ENCODE measurements at places on chromosomes 11 and 22.
A peak's percentile ranks its signal among the peaks of the same experiment; 100 is the strongest.

- ATAC-seq = no peak
Observed at GRCh38 chr11:75913984-75914383, 99.0 kb downstream of the UVRAG start.

DNA sequence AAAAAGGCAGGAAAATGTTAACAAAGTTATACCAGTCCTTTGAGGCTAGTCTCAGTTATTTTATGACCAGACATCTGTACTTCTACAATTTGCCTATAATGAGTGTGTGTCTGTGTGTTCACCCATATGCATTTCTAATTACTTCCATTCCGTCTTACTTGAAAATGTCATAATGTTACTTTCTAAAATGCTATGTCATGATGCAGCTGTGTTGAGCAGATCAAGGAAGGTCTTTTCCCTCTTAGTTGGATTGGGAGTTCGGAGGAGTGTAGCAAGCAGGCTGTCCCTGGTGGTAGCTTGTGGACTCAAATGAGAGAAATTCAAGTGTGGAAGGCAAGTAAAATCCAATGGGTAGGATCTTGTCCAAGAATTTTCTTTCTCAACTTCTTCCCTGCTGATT is 3.0 kb downstream of the SNX19 start:
- ATAC-seq = no peak

DNA sequence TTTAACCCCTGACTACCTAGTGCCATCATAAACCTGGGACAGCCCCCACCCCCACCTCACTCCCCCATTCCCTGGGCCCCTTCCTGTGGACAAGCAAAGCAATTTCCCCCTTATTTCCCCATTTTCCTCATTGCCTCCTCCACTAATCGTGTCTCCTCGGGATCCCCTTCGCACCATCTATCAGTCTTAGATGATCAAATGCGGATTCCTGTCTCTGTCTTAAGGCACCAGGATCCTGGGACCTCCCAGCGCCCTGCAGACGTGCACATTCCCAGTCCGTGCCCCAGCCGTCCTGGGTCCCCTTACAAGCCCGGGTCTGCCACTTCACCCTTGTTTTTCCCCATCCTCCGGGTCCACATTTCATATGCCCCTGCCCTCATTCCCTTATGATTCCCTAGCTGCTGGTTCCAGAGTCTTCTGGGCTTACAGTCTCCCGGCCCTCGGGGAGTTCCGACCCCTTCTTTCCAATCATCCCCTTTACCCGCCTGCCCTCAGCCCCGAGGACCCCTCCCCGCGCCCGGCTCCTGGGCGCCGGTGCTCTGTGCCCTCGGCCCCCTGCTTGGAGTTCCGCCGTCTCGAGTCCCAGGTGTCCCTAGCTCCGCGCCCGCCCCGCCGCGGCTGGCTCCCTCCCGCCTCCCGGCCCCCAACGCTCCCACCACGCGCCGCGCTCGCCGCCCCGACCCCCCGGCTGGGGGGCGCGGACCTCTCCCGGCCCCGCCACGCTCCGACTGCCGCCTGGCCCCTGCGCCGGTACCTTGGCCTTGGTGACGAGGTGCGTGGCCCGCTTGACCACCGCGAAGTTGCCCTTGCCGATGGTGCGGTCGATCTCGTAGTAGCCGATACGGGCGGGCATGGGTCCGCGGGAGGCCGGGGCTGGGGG is 599 bp downstream of the SIK3 start:
- ATAC-seq = peak; percentile 12

GRCh38 chr22:30305519-30305905 is 16.2 kb upstream of the CASTOR1 start:
- ATAC-seq = peak; percentile 46

- ATAC-seq = no peak
Observed at GRCh38 chr11:8232414-8232813, 31.3 kb downstream of the LMO1 start.

DNA sequence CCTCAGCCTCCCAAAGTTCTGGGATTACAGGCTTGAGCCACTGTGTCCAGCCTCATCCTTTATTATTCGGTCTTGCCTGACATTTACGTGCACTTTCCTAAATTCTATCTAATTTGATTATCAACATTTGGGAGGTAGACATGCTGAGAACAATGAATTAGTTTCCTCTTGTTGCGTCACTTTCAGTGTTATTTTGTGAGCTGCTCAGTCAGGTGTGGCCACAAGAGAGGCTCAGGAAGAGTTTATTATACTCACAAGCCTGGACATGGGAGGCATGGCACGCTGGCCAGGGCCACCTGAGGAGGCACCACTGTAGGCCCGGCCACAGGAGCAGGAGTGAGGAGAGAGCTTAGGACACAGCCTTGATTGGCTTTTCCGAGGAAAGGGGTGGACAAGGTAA is 59.7 kb upstream of the RBFOX2 start:
- ATAC-seq = peak; percentile 81

GRCh38 chr11:126570489-126570888 is 215.0 kb downstream of the ST3GAL4 start:
- ATAC-seq = no peak

DNA sequence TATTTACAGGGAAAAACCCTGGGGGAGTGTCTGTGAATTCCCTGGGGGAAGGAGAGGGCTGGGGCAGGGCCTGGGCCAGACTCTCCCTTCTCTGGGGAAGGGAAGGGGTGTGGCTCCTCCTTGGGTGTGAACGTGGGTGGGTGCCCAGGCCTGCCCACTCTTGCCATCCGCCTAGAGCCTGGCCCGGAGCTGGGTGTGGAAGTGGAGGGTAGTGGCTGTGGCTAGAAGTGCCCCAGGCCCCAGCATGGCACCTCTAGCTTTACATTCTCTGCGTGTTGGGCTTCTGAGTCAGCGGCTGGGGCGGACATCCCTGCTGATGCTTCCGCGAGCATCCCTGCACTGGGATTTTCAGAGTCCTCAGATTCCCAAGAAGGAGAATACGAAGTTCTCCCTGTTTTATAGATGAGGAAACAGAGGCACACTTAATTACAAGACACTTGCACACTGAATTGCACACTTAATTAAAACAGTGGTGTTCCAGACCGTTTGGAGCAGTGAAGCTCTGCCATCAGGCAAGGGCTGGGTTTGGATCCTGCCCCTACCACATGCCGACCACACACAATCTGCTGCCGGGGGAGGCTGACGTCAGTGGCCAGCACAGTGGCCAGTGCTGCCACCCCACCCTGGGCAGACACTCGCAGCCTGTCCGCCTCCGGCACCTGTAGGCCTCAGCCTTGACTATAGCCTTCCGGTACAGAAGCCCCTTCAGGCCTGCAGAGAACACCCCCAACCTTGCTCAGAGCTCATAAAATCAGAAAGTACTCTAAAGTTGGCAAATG is 7.6 kb downstream of the BAD start:
- ATAC-seq = peak; percentile 92

All from esophagus mucosa (tissue), 1 donor.